Pericardium fibroblast (primary cell): ENCODE measurements at places on chromosomes 4 and X. TPM values are rescaled to one million over a fixed set of nuclear protein-coding genes. Genes with fewer than 3 reads are reported as not detected.

Gene NXF2
- total RNA-seq: not detected in 2 replicates

Gene AMER1
- total RNA-seq: 1.3 and 2.0 TPM in 2 replicates

Gene CXCL8
- 2.0 and 4.0 TPM in 2 replicates for total RNA-seq

Gene NDNF
- total RNA-seq: 1.1 TPM in 1 of 2 replicates, not detected in the other

Gene UGT2B17
- total RNA-seq: not detected in 2 replicates
